ENCODE measurements at places on chromosomes 2 and 18.

- no peak for DNase-seq
Measured at GRCh38 chr2:205768815-205769494, 86.7 kb downstream of the NRP2 start.

GRCh38 chr2:56132138-56132537 lies 51.7 kb upstream of the CCDC85A start:
- no peak for DNase-seq

DNA sequence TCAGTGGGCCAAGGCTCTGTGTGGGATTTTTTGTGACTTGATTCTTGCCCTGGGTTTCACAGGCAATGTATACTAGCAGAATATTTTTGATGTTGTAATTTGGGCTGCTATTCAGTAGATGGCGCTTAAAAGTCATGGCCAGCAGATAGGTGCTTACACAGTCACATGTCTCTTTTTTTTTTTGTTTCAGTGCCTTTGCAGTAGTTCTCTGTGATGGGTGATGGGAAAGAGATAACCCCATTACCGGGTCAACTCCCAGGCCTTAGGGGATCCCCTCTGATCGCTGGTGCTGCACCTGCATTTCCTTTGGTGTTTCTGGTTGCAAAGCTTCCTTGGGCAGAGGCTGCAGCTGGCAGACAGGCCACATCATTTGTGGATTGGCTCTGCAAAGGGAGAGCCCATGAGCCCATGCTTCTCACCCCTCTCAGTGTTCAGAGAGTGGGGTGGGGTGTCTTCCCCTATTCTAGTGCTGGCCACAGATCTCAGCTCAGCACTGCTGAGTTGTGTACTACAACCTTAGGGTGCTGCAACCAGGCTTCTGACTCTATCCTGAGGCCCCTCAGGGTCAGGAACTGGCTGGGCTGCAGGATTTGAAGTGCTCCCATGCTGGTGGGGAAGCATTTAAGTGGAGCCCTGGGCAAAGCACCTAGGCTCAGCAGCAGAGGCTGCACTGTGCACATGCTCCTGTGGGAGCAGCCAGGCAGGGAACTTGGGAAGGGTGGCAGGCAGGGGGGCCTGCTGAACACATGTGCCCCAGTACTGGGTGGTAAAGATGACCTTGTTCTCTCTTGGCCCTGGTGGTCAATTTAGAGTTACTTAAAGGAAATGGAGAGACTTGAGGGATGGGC lies 219.8 kb upstream of the SPHKAP start:
- no peak for DNase-seq

DNA sequence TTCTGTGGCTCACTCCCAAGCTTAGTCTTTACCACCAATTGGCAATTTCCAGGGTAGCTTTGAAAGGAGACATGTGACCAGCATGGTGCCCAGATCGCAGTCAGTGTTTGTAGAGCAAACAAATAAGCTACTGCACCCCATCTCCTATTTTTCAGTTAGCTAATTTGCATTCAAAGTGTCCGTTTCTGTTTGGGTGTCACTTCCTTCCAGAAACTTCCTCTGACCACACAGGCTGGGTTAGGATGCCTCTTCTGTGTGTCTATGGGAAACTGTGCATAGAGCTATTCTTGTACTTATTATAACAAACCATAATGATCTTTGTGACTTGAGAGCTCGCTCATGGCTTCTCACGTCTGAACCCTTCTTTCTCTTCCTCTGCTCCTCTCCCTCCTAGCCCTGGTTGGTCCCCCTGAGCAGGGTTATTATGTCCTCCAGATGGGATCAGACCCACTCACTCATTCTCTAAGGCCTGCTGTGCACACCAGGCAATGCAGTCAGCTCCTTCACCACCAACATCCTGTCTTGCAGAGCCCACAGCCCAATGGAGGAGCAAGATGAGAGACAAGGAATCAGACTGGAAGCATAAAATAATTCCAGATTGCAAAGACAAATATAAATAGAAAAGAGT lies 101.2 kb upstream of the ALK start:
- DNase-seq = no peak

DNA sequence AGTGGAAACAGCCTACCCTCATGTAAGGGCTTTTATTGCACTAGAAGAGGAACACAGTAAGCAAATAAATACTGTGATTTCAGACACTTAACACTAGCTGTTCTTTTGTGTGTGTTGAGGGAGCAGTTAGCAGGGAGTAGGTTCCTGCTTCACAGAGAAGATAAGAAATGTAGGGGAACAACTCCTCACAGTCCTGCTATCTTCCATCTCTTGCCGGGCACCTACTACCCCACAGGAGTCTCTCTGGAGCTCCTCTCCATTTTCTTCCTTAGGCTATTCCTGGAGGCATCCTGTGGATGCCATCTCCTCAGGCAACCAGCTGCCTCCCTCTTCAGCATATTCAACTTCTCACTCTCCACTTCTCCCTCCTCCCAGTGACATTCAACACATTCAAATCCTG lies 145.0 kb downstream of the SRBD1 start:
- no peak for DNase-seq

GRCh38 chr2:67323209-67323991 lies 73.7 kb upstream of the ETAA1 start:
- no peak for DNase-seq

Measured in right kidney (tissue), 9 donors.